Natural killer cell treated with Interleukin-12 subunit alpha and Interleukin-12 subunit beta and Interleukin-15 and Interleukin-18, amount 100 ng/mL, for 72 hours (primary cell): ENCODE measurements at places on chromosomes 16 and 17. TPM values are rescaled to one million over a fixed set of nuclear protein-coding genes. Genes with fewer than 3 reads are reported as not detected.

The PRSS21 gene
- total RNA-seq = 0.53 TPM

DNA sequence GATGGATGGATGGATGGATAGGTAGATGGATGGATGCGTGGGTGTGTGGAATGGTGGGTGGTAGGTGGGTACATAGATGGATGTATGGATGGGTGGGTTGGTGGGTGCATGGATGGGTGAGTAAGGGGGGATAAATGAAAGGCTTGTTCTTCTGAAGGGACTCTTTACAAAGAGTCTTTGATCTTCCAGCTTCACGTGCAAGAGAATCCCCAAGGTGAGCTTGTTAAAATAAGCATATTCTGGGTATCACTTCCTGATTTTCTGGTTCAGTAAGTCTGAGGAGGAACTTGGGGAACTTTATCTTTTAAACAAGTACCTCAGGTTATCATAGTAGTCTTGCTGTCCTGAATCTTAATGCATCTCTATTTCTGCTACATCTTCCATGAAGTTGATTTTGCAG, 639.1 kb downstream of the MAF start:
- DNase-seq = no peak

The SSTR5 gene
- total RNA-seq = not detected

- DNase-seq = no peak
These were observed 11.9 kb upstream of the RASD1 start for GRCh38 chr17:17508019-17508535.

GRCh38 chr17:38449364-38449763, 21.1 kb downstream of the ARHGAP23 start:
- no peak for DNase-seq
